ENCODE measurements at places on chromosomes 2 and 18. TPM values are rescaled to one million over a fixed set of nuclear protein-coding genes. Genes with fewer than 3 reads are reported as not detected.

The OR6B2 gene
- not detected for total RNA-seq

The MYCN gene
- total RNA-seq, result 0.65 TPM

The SLC14A1 gene
- total RNA-seq, result 0.49 TPM

The ATRAID gene
- total RNA-seq, result 204 TPM

The IL1R1 gene
- total RNA-seq, result 301 TPM

The CTNNA2 gene
- not detected for total RNA-seq

The TMEM247 gene
- total RNA-seq, result not detected

The DAW1 gene
- 8.7 TPM for total RNA-seq

The OTOS gene
- not detected for total RNA-seq

The SCN9A gene
- 1.3 TPM for total RNA-seq

The SRD5A2 gene
- not detected for total RNA-seq

The CHRNG gene
- not detected for total RNA-seq

The DES gene
- total RNA-seq, result not detected

The TYW5 gene
- 2.9 TPM for total RNA-seq

The CSRNP3 gene
- 1.5 TPM for total RNA-seq

The MOCOS gene
- 1.1 TPM for total RNA-seq

The FNDC4 gene
- 15.6 TPM for total RNA-seq

The GCKR gene
- 0.32 TPM for total RNA-seq

The SLC11A1 gene
- total RNA-seq, result under 0.01 TPM

The C2orf78 gene
- not detected for total RNA-seq

The PSMD14 gene
- 67.9 TPM for total RNA-seq

The GPR45 gene
- total RNA-seq, result not detected

The C2orf69 gene
- 13.4 TPM for total RNA-seq

The MAPRE2 gene
- total RNA-seq, result 22.0 TPM

The AMER3 gene
- total RNA-seq, result not detected

The SLC19A3 gene
- 2.2 TPM for total RNA-seq

The RALBP1 gene
- 40.4 TPM for total RNA-seq

The TSGA10 gene
- total RNA-seq, result 0.18 TPM

The LONRF2 gene
- not detected for total RNA-seq

The CCDC74A gene
- total RNA-seq, result 2.8 TPM

The SEMA4F gene
- 9.9 TPM for total RNA-seq

The RAB31 gene
- 40.4 TPM for total RNA-seq

Data from cardiac atrium fibroblast (primary cell).